H54 (cell line): ENCODE measurements at places on chromosomes 1 and 21.

GRCh38 chr21:28795251-28795650, 197.4 kb downstream of the LTN1 start:
- DNase-seq = no peak

- no peak for DNase-seq
Measured at GRCh38 chr1:75791022-75791421, 5.0 kb downstream of the RABGGTB start.

GRCh38 chr1:167496797-167497619, 21.3 kb downstream of the CD247 start:
- no peak for DNase-seq

DNA sequence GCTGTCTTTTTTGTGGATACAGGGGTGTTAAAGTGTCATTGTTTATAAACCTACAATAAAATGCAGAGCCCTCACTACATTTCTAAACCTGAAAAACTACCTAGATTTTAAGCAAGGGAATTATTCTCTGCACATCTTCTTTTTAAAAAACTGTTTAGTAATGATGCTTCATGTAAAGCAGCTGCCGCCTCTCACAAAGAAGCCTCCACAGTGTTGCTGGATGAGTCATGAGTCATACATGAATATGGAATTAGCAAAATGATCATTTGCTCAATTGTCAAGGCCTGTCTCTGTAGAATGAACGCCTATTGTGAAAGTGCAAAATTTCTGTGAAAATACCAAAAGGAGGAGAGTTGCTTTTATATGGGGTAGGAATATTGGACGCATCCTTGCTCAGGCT, 259.5 kb upstream of the CHRM3 start:
- no peak for DNase-seq
